Erythroblast (primary cell): ENCODE measurements at places on chromosomes 2 and 18.

GRCh38 chr18:31634331-31634713 lies 42.6 kb downstream of the TTR start:
- DNase-seq, result no peak

DNA sequence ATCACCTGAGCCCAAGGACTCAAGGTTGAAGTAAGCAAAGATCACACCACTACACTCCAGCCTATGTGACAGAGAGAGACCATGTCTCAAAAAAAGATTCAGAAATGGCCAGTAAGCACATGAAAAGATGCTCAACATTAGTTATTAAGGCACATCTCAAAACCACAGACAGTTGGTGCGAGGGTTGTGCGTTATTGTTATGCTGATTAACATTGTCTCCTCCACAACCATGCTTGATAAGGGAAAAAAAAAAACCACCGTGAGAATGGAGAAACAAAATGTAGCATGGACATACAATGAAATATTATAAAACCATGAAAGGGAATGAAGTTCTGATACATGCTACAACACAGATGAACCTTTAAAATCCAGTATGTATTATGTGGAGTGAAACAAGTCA lies 27.3 kb downstream of the MOB4 start:
- DNase-seq, result no peak

- no peak for DNase-seq
Observed at GRCh38 chr18:59911600-59911999, 11.8 kb downstream of the PMAIP1 start.

DNA sequence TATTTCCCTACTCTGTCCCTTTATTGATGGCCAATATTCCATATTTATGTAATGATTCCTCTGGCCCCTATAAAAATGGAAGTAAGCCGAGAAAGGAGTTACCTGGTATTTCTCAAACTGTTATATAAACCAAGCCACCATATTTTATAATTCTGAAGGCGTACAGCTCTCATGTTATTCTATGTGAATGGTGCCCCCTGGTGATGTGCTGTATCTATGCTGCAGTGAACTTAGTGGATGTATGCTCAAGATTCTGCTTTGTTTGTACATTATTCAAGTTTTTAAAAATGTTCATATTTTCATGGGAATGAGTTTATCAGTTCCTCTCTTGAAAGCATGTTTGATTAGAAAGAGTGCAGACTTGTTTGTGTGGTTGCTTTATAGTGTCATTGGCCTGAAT lies 194.5 kb upstream of the LRRTM1 start:
- DNase-seq, result peak; percentile 16

GRCh38 chr2:168573128-168573903 lies 117.2 kb downstream of the CERS6 start:
- no peak for DNase-seq

DNA sequence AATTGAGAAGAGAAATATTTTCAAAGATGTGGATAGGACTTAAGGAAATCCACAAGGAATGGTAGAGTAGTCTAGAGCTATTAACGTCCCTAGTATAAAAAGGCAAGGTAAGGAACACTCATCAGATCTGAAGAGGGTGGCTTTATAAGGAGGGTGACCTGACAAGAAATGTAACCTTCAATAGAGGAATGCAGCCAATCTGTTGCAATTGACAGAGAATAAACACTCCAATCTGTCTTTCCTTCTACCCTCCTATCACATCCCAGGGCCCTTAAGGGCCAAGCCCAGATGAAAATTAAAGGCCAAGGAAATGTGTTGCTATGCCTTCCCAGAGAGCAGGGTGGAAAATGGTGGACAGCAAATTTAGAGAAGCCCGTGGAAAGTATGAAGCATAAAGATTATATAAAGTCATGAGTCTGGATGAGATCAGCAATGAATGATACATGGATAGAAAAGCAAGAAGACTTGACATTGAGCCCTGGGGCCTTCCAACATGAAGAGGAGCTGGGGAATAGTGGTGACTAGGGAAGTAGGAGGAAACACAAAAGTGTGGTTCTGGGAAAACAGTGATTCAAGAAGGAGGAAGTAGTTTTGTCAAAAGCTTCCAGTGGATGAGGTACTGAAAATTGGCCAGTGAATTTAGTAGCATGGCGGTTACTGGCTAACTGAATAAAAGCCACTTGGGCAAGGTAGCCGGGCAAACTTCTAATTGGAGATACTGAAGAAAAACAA lies 270.6 kb upstream of the TANK start:
- DNase-seq, result no peak

GRCh38 chr18:8041526-8042111 lies 474.5 kb downstream of the PTPRM start:
- no peak for DNase-seq

DNA sequence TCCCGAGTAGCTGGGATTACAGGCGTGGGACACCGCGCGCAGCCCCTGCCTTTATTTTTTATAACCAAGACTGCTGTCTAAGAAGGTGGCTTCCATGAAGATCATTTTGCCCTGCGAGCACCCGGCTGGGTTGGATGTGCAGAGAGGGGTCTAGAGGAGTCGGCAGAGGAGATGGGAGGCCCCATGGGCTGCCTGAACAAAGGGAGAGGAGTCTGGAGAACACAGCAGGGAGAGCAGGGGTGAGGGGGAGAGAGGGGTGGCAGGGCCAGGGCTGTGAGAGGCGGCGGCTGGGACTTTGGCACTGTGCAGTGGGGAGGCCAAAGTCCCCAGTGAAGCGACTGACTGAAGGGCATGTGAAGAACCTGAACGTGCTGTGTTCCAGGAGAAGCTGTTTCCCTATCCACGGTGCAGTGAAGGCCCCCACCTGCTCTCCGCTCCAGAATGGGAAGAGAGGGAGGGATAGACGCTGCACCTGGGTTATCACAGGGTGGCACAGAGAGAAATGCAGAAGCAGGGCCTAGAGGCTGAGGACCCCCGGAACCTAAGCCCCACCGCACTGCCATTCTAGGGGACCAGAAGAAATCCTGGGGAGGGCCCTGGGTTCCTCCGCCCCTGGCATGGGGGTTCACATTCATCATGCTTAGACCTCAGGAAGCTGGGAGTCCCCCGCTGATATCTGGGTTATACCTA lies 24.8 kb upstream of the FOSL2 start:
- DNase-seq, result no peak

- DNase-seq, result no peak
Observed at GRCh38 chr18:23563377-23564043, 22.8 kb downstream of the NPC1 start.

- DNase-seq, result no peak
Observed at GRCh38 chr2:44954889-44955592, 13.5 kb downstream of the SIX3 start.

DNA sequence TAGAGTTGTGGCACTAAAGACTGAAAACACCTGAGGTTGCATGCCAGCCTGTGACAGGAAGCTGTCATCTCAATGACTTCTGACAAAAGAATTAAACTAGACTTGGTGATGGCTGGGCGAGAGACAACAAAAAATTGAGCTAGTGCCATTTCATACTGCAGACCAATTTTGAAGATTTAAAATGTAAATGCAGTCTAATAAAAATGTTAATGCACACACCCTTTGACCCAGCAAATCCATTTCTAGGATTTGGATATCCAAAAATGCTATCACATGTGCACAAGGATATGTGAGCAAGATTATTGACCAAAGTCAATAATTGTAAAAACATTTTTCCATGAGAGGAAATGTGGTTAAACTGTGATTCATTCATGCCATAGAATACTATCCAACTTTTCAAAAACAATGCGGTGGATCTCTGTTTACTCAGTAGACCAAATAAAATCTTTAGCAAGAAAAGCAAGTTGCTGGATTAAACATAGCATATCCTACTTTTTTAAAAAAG lies 5.6 kb downstream of the FBXO36 start:
- no peak for DNase-seq

DNA sequence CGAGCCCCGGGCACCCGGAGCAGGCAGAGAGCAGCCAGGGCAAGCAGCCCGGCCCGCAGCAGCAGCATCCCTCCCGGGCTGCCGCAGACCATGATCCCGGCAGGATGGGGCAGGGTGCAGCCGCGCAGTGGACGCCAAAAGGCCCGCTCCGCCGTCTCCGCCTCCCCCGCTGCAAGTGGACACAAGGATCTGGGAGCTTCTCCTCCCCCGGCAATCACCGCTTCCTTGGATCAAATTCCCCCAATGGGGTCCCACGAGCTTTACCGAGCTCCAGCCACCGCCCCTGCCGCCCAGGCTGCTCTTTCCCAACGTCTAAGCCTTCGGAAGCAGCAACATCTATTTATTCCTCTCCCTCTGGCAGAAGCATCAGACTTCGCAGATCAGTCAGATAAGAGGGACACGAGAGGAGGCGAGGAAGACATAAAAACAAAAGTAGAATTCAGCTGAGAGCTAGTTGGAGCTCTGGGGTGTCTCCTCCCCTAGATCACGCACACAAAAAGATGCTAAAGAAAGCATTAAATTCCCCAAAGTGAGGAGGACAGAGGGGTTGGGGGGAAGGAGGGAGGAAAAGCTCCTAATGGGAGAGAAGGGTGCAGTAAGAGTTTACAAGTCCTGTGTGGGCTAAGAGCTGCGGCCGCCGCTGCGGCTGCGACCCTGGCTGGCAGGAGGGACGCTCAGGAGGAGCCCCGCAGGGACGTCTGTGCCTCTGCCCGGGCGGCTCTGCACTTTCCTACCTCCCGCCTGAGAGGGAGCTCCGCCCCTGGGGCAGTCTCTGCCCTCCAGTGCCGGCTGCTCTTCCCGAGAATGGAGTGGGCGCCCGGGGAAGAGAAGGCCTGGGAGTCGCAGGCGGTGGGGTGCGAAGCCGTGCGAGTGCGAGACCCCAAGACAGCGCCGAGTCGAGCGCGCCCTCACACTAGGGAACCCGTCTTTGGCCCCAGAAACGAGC lies at the start of gene FRZB:
Gene FRZB (minus strand): TSS at position 177 of the 946 bp plus-strand sequence. CDS start 85 bp downstream, at position 92.
- peak; percentile 5 for DNase-seq

DNA sequence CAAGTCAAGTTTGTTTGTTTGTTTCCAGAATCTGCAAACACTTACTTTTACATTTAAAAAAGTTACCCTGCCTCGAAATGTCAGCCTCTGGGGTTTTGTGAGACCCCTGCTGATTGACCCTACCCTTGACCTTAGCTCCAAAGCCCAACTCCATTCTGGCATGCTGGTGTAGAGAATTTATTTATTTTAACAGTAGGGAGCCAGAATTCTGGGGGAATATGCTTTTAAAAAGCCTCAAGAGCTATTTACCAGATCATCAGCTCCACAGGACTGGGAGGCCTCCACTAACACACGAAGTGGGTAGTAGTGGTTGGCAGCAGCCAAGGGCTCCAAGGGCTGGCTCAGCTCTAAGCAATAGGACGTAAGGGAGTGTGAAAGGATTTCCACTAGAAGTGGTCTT lies 23.2 kb upstream of the GREB1L start:
- no peak for DNase-seq

- peak; percentile 16 for DNase-seq
Observed at GRCh38 chr2:46962751-46963150, 47.1 kb upstream of the MCFD2 start.

DNA sequence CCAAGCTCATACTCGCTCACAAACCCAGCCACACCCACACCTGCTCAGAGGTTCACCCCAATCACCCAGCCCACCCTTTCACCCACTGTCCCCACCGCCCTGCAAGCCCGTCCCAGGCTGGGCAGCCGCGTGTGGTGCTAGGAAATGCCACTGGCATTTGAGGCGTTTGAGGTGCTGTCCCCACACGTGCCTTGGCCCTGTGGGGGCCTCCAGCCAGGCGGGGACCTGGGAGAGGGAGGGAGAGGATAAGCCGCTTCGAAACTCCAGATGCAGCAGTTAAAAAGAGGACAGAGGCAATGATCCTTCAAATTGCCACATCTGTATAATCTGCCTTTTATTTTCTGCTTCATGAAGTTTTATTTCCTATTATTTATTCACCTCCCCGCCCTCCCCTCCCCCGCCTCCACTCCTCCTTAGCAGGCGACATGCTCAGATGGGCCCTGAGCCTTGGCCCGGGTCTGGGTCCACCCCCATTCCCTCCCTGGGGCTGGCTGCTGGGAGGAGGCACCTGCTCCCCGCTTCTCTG lies 35.9 kb downstream of the PSD4 start:
- DNase-seq, result no peak

DNA sequence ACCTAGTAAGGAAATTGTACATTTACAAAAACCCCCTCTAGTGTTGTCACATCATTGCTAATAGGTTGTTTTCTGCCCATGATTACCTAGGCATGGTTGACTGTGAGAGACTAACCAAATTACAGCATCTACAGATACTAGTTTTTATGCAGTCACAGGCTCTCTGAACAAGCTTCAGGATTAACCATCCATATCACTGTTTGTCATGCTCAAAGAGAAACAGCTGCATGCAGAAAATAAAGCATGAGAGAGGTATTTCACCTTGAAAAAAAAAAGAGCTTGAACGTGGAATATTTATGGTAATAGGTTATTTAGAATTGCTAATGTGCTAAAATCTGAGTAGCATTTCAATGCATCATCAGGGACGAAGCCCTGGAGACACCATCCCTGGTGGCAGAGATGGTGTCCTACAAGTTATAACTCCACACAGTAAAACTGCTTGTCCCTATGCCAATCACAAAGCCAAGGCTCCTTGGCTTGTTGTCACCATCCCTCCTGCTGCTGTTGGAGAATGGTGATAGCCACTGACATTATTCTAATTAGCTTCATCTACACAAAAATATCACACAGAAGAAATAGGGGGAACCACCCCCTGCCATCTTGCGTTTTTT lies 5.4 kb downstream of the NEB start:
- DNase-seq, result no peak

DNA sequence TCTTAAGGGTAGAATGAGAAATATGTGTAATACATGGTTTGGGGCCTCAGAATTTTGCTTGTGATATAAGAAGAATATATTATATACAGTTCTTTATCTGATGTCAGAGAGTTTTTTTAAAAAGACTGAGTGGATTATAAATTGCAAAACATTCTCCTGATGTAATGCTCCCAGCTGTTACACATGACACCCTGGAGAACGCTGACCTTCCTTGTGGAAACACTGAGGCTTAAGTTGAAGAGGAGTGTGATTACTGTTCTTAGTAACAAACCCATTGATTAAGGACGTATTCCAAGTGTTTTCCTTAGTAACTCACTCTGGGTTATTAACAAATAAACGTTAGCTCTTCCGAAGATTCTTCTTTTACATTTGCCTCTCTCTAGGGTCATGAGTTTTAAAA lies 1069.3 kb upstream of the CNTNAP5 start:
- DNase-seq, result no peak

DNA sequence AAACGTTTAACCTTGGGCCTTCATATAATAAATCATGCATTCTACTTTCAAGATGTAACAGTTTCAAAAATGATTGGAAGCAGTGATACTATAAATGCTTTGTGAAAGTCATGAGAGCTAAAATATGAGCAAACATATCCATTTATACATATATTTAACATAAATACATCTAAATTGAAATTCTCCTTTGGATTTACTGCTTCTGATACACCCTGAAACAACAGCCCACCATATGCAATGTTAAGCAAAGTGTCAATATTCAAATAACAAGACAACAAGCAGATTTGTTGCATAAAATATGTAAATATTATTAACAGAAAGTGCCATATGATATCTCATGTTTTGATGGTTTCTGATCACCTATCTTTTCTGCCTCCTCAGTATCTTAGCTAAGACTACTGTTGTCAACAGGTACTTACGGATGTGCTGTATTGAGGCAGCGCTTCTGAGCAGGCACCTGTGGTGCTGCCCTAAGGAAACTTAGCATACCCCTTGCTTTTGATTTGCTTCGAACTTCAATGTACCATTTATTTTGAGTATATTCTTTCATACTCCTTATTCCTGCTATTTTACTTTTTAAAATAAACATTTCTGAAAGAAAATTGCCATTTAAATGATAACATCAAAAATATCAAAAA lies 6.1 kb downstream of the FIGN start:
- no peak for DNase-seq

GRCh38 chr18:22783662-22784076 lies 149.5 kb upstream of the RBBP8 start:
- DNase-seq, result no peak
